ENCODE measurements at places on chromosomes 12 and 14.

DNA sequence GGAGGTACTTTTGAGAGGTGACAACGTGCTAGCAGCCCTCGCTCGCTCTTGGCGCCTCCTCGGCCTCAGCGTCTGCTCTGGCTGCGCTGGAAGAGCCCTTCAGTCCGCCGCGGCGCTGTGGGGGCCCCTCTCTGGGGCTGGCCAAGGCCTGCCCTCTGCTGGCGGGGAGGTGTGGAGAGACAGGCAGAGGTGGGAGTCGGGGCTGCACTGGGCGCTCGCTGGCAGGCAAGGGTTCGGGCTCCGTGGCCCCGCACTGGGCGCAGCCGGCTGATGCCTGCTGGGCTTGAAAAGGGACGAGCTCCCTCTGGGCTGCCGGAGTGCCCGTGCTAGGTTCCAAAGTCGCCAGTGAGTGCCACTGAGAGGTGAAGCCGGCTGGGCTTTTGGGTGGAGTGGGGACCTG lies 580.0 kb downstream of the DIO2 start:
- no peak for DNase-seq

DNA sequence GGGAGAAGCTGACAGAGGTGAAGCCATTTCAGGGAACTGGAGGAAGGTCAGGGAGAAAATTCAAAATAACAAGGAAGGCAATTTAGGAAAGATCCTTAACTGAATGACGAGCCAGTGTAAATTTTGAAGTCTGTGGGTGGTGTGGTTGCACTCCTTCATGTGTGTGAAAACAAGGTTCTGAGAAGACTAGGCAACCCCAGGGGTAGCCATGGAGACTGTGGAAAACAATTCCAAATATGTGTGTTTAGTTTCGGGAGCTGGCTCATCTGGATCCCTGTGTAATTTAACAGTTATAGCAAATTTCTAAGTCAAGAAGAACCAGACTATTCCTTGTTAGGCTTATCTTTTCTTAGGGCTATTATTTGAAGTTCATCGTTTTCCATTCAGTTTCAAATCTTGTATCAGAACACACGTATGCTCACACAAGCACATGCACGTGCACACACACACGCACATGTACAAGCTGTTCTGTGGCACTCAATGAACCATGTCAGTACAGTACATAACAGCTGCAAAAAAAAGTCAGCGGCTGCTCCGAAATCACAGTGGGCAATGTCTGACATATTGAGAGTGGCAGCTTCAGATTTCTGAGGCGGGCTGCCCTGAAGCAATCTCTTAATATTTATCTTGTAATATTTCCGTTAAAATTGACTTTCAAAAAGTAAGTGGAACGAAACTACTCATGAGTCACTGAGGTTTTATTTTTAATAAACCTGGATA lies 411.2 kb downstream of the AEBP2 start:
- peak; percentile 62 for DNase-seq

DNA sequence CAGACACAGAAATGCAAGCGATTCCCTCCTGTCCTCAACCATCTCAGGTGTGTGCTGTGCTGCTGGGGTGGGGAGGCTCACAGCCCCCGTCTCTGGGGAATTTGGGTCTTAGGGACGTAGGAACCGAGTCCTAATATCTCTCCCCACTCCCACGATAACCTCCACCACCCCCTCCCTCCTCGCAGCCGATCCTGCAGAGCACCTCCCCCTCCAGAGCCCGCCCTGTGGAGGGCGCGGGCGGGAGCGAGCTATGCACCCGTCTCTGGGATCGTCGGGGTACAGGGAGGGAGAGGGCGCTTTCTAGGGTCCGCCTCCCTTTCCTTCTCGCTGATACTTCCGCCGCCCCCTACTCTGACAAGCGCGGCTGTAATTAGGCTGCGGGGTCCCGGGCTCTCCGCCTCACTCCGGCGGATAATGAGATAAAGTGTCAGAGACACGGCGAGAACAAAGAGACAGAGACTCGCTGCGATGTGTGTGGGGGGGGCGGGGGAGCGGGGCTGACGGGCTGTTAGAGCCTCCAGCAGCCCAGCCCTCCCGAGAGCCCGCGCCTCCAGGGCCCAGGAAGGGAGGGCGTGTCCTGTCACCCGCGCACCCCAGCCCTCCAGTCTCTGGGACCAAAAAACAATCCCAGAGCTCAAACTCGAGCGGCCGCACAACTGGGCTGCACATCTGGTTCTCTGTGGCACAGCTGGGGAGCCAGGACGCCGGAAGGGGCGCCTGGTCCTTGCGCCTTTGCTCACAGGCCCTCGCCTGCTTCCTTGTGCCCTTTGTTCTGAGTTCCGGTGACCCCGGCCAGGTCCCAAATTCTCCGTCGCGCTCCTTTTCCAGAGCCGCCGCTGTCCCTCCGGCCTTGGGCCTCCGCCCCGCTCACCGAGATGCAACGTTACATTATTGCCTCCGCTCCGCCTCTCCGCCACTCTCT lies 8.7 kb downstream of the SHMT2 start:
- DNase-seq: no peak

DNA sequence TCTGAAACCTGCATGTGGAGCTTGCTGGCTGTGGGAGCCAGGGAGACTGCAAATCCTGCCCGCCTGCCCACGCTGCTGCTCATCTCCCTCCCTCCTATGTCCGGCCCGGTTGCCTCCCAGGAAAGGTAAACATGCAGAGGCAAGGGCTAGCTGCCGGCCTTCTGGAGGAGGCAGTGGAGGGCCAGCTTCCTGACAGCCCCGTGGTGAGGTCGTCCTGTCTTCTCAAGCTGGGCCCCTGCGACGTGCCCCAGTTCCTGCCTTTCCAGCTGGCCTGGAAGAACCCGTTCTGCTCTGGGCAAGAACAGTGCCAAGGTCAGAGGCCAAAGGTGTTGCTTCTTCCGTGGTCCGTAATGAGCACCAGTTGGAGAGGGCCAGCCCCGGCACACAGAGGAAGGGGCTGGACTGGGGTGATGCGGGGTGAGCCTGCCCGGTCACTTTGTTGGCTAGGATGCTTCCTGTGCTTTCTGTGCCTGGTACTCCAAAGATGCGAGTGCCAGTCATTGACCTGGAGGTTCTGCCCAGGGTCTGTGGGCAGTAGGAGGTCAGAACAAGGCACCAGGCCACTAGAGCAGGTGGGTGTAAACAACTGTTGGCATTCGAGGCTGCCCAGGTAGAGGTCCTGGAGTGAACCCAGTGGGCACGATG lies 25.3 kb downstream of the TPCN1 start:
- no peak for DNase-seq

- DNase-seq: no peak
These were observed 186.6 kb upstream of the KRR1 start for GRCh38 chr12:75698052-75698451.

- peak; percentile 79 for DNase-seq
These were observed 29.4 kb downstream of the SCN8A start for GRCh38 chr12:51620448-51620847.

GRCh38 chr14:38755036-38755435 lies 348.0 kb downstream of the SEC23A start:
- peak; percentile 25 for DNase-seq

- DNase-seq: peak; percentile 94
These were observed 6.0 kb downstream of the GAPDH start for GRCh38 chr12:6540181-6540877.

DNA sequence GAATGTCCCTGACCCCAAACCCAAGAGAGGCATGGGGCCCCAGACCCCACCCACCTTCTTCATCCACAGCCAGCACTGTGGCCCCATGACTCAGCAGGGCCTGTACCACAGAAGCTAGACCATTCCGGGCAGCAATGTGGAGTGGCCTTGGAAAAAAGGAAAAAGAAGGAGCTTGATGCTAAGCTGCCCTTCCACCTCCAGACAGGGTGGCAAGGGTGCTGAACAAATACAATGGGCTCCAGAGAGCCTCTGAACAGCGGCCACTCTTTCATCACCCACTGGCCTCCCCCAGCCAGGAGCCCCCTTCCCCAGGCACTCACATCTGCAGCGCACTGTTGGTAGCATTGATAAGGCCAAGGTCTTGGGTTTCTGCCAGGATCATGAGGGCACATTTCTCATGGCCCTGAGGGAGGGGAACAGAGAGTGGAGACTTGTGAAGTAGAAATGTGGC lies 13.9 kb downstream of the SLC39A5 start:
- no peak for DNase-seq

- DNase-seq: peak; percentile 63
These were observed 2.6 kb downstream of the WNK1 start for GRCh38 chr12:754851-755562.

- peak; percentile 84 for DNase-seq
These were observed 7.4 kb upstream of the GLRX5 start for GRCh38 chr14:95527387-95528002.

DNA sequence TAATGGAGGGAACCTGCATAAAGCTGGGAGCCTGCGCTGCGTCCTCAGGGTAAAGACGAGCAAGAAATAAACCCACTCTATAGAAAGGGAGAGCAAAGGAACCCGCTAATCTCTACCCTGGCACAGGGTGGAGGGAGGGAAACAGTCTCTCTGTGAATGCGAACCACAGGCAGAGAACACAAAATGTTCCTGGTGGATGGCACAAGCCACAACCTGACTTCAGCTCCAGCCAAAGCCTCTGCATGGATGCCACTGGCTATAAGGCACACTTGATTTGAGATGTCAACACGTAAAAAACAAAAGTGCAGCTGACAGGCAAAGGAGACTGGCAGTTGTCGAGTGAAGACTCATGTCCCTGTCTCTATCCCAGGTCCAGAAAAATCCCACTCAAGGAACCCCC lies 32.4 kb downstream of the CHGA start:
- no peak for DNase-seq

DNA sequence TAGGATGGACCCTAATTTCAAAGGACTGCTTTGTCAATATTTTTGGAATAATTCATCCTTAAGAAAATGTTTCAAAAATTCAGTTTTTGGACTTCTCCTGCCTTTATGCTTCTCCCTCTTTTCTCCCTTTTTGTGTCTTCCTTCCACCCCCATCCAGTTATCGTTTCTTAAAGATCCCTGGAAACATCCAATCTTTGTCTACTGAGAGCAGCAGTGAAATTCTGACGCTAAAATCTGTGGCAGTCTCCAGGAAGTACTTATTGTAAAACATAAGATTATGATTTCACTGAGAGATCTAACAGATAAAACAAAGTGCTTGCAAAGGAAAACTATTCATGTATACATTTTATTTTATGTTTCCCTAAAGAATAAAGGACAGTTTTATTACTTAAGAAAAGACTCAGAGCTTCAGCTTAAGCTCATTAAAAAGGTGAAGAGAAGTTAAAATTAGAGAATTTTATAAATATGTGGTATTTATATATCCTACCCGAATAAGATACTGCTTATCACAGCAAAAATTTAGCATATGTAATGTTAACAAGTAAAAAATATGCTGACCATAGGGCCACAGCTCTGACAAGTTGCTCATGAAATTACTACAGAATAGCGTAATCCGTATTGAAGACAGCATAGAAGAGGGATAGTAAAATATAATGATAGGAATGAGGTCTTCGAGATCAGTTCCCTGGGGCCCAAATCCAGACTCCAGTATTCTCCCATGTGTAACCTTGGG lies 6.9 kb downstream of the FRMD6 start:
- DNase-seq: no peak

DNA sequence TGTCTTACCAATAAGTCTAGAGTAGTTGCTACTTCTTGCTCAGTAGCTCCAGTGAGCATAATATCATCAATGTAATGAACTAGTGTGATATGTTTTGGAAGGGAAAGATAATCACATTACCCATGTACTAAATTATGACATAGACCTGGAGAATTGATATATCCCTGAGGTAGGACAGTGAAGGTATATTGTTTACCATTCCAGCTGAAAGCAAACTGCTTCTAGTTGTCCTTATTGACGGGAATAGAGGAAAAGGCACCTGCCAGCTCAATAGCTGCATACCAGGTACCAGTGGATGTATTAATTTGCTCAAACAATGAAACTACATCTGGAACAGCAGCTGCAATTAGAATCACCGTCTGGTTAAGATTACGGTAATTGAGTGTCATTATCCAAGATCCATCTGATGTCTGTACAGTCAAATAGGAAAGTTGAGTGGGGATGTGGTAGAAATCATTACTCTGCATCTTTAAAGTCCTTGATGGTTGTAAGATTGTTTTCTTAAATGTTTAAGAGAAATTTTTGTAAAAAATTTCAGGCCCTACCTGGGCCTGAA lies 100.0 kb upstream of the ARHGAP5 start:
- DNase-seq: no peak

GRCh38 chr12:32777159-32777558 lies 21.5 kb upstream of the YARS2 start:
- no peak for DNase-seq

GRCh38 chr14:24096545-24097181 lies 2.6 kb downstream of the PCK2 start:
- DNase-seq: no peak

DNA sequence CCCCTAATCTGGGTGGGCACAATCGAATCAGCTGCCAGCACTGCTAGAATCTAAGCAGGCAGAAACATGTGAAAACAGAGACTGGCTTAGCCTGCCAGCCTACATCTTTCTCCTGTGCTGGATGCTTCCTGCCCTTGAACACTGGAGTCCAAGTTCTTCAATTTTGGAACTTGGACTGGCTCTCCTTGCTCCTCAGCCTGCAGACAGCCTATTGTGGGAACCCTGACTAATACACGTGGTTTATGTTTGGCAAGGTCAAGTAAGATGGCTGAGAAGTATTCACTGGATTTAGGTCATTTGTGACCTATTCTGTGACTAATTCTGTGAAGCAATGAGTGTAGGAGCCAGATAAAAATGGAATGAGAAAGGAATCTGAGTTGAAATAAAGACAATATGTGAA lies 11.0 kb downstream of the GPR135 start:
- peak; percentile 96 for DNase-seq

DNA sequence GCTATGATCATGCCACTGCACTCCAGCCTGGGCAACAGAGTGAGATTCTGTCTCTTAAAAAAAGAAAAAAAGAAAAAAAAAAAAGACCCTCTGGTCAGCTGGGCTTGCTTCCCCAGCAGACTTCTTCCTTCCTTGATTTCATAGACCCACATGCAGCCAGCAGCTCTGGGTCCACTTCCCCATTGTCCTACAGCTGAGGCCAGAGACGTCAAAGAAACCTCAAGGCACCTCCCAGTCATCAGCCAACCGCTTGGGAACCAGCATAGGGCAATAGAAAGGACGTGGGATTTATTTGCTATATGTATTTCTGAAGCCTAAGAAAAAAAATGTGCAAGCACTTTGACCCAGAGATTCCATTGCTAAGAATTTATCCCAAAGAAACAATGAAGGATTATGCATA lies 35.4 kb upstream of the SPPL3 start:
- DNase-seq: no peak

DNA sequence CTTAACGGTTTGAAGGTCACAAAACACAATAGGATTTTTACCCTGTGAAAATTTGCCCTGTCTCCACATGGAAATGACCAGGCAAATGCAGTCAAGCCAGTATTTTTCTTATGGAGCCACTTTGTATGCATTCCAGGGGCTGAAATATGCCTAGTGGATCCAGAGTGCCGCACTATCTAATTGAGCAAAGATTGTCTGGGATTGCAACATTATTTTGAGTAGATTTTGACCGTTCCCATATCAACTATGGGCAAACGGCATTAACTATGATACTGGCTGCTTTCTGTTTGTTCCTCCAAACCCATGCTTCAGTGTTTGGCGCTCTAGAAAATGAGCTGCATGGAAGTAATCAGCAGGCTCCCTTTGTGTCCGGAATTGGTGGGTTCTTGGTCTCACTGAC lies 223.0 kb downstream of the BTG1 start:
- no peak for DNase-seq
